ENCODE measurements at places on chromosomes 2 and 18.

GRCh38 chr2:223936862-223937326 is 8.2 kb downstream of the WDFY1 start:
- DNase-seq = no peak

DNA sequence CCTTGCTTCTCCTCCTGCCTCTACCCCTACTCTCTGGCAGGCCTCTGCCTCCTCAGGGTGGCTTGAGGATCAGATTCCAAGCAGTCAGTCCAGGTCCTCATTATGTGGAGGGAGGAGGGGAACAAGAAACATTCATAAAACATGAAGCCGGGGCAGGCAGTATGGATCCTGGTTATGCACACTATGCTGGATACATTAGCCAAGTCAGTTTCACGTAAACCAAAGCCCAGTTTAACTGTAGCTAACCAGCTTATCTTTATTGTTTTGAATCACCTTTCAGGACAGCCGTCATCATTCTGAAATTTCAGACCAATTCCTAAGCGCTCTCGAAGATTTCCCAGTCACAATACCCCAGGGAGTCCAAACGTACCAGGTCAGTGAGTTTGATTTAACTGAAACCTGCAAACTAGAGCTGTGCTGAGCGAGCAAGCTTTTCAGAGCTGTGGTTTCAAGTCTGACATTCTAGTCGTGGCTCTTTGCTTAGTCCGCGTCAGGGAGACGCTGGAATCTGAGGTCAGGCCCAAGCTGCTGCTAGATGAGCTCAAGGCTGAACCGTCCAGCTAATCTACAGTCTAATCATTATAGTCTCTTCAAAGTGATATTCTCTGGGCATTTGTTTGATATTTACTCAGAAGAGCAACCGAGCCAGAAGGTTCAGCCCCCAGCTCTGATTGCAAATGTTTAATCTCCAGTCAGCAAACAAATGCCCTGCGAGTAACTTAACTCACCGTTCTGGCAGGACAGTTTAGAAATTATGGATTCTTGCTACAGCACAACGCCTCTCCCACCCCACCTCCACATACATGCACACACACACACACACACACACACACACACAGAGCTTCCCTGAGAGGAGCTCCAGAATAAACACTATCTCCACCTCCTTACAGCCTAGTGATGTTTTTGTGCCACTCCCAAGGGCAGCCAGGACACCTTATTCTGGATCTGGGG is 63.8 kb upstream of the BZW1 start:
- DNase-seq = no peak

DNA sequence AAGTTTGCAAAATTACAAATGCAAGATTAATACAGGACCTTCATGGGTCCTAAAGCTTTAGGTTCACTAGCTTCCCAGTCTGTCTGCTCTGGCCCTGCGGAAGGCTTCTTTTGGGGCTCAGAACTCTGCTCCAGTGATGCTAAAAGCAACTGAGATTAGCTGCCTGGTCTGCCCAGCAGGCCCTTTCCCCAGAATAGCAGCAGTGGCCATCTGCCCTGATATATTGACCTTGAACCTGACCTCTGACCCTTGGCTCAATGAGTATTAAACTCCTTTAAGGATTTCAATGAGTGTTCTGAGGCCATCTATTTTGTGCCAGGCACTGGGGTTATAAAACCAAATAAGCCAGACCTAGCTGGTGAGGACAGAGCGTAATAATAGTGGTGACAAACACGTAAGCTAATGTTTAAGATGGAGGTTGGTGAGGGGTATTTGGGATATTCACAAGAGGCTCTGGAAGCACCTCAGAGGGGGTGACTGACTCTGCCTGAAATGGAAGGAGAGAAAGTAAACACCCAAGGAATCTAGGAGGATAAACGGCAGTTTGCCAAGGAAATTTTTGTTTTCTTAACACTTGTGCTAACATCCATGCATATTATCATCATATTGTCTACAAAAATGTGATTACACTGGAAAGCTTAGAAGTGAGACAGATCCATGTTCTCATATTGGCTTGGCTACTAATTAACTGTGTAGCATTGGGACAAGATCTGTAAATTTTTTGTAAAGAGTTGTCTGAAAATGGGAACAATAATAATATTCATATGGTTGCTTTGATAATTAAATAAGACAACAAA is 50.4 kb upstream of the LCLAT1 start:
- no peak for DNase-seq

- no peak for DNase-seq
Measured at GRCh38 chr2:171171808-171172207, 11.1 kb upstream of the TLK1 start.

GRCh38 chr2:174752403-174753037 is 11.8 kb downstream of the CHRNA1 start:
- no peak for DNase-seq

GRCh38 chr18:9866627-9867026 is 19.1 kb upstream of the TXNDC2 start:
- DNase-seq = no peak

- DNase-seq = no peak
Measured at GRCh38 chr2:183519371-183520056, 395.3 kb downstream of the NUP35 start.

DNA sequence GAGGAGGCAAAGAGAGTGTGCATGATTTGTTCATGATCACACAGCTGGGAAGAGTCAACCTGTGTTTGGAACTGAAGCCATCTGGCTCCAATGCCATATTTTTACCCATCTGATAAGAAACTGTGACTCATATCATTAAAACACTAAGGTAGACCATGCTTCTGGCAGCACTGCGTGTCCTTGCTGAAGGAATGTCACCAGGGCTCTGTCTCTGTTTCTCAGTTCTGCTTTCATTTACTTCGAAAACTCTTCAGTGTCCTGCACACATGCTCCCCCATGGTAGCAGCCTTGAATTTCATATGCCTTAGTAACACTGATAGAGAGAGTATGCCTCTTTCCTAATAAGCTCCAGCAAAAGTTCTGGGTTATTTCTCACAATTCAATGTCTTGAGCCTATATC is 830.4 kb downstream of the DCDC2C start:
- DNase-seq = no peak

DNA sequence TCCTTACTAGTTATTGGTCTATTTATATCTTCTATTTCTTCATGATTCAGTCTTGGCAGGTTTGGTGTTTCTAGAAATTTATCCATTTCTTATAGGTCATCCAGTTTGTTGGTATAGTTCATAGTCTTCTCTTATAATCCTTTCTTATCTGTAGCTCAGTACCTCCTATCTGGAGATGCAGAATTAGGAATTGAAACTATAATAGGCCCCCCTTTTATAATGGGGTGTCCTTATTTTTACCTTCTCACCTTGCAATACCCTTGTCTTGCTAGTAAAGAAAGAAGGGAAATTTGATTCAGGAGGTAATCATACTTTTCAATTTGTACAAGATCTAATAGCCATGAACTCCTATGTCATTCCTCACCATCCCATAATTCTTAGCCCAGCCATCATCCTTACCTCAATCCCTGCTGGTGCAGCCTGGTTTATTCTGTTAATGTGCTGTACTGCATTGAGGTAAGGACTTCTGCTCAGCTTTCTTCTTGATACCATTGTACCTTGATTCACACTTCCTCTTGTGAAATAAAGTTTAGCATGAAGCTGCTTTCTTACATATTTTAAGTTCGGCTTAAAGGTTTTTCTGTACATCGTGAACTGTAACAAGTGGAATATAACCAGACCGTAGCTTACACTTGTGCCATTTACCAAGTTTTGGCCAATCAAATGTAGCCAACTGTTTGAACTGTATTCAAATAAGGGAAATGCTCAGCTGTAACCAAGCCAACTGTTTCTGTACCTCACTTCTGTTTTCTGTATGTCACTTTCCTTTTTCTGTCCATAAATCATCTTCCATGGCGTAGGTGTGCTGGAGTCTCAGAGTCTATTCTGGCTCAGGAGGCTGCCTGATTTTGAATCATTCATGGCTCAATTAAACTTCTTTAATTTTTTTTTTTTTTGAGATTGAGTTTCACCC is 40.1 kb upstream of the PTH2R start:
- no peak for DNase-seq

- no peak for DNase-seq
Measured at GRCh38 chr2:197209742-197210408, 100.7 kb downstream of the ANKRD44 start.

DNA sequence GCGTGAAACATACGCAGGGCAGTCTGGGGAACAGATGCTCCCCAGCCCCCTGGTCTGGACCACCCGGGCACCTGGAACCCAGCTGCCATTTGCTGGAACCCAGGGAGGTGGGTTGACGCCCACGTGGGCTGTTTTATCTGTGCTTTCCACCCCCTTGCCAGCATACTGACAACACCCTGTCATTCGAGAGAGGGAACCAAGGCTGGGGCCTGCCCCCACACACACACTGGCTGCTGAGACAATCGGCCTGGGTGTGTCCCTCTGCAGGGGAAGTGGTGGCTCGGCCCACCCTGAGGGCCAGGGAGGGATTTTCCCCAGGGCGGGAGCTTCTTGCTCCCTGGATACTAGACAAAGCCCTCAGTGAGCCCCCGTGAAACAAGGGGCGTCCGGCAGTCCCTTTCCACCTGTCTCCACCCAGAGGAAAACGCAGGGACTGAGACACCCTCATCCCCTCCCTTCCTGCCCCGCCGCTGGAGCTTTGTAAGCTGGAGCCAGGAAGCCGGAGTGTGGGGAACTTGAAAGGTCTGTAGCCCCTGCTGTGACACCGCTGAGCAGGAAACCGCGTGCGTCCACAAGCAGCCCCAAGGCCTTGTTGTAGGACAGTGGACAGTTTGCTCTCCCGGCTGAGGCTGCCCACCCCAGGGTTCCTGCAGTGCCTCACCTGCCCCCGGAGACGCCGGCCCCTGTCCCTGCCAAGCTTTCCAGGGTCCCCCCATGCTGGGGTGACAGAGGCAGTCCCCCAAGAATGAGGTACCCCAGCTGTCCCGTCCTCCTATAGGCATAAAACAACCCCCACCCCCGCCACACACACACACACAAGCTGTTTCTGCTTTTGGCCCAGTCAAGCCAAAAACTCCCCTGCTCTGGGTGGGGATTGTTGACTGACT is 14.1 kb upstream of the KLF11 start:
- peak; percentile 29 for DNase-seq

- no peak for DNase-seq
Measured at GRCh38 chr2:40450066-40450795, 1.7 kb downstream of the SLC8A1 start.

DNA sequence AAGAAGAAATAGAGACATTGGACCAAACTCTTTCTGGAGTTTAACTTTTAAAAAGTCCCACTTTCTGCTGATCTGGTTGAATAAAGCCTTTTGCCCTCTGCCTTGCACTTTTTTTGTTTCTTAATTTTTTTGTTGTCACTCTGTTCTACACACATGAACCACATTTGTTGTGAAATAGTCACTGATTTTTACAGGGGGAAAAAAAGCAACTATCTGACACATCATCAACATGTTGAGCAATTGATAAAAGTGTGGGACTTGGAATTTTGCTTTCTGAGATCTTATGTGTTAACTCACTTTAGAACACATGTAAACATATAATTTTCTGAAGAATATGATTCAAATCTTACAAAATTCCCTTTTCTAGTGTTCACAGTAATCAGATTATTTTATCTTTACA is 414.8 kb upstream of the FIGN start:
- DNase-seq = no peak

GRCh38 chr2:15517793-15518192 is 43.3 kb downstream of the NBAS start:
- no peak for DNase-seq

GRCh38 chr2:69340101-69340775 is 46.8 kb downstream of the GFPT1 start:
- no peak for DNase-seq

GRCh38 chr18:25701821-25702220 is 349.9 kb upstream of the ZNF521 start:
- DNase-seq = no peak

DNA sequence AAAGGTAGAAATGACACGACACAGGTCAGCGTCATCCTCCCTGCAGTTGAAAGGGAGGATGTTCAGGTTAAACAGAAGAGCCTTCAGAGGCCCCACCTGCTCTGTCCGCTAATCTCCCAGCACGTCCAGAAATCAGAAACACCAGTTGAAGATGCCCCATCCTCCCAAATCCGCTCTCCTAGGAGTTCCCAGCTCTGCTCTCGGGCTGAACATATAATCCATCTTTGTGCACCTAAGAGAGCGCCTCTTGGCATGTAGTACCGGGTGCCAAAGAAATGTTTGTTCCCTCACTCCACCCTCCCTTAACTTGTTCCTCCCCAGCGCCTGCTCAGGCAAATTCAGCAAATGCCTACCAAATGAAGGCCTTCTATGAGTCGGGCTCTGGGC is 145.2 kb upstream of the SMAD2 start:
- DNase-seq = no peak

DNA sequence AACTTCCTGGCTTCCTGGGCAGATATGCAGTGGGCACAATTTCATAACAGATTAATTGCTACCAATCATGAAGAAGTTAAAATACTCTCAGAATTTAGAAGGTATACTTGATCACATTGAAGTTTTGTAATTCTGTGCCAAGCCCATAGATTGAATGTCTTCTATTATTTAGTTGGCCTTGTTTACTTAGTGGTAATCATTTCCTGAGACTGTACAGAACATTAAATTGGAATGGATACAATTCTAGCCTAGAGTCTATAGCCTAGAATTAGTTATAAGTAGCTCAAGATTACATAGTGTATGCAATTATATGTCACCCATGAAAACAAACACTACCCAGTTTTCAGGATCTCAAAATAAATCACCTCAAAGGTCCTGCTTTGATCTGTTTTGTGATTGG is 615.8 kb downstream of the XIRP2 start:
- DNase-seq = no peak

DNA sequence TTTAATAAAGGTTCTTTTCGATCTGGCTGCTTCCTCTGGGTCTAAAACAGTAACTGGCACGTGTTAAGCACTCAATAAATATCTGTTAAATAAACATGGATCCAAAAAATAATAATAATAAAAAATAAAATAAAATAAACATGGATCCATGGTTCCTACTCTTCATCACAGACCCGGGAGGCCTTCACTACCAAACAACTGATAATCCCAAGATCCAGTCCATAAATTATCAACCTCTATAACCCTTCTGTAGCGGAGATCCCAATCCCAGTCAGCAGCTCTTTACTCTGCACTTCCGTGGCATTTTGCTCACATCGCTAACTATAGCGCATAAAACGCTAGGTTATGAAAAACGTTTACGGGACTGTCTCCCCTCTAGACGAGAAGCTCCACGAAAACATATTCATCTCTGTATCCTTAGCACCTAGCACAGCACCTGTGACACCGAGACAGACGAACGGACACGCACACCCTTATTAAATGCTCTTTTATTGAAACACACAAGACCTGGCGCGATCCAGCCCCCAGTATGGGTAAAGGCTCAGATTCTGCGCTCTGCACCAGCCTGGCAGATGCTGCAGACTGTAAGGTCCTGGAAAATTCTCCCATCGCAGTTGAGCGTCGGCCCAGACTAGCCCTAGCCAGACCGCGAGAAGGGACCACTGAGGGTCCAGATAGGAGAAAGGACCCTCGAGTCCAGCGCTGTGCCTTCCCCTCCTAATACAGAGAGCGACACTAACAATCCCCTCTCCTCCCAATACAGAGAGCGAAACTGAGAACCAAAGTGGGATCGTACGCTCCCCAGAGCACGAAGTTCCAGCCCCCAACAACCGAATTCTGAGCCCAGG is 770 bp downstream of the NBAS start:
- DNase-seq = no peak

GRCh38 chr2:41791523-41791922 is 256.3 kb upstream of the PKDCC start:
- no peak for DNase-seq

Data from activated T-cell treated with anti-CD3 and anti-CD28 coated beads for 4 hours (primary cell).